ENCODE measurements at places on chromosomes 5 and 9. TPM values are rescaled to one million over a fixed set of nuclear protein-coding genes. Genes with fewer than 3 reads are reported as not detected.

Gene WNK2
- 28.5 TPM for polyA plus RNA-seq

DNA sequence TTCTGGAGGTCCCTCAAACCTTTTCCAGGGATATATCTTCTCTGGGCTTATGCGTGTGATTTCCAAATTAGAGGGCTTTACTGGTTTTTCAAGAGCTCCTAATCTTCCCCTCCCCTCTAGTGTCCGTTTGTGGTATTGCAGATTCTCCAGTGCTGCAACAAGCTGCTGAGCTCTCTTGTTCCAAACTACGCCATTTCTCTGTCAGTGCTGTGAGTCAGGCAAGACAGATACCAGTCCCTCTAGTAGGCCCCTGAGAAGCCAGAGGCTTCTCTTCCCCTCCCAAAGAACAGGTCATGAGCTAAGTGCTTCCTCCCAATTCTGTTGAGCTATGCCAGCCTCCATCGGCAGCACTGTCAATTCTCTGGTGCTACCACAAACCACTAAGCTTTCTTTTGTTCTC, 149.5 kb downstream of the FANCC start:
- DNase-seq: no peak

DNA sequence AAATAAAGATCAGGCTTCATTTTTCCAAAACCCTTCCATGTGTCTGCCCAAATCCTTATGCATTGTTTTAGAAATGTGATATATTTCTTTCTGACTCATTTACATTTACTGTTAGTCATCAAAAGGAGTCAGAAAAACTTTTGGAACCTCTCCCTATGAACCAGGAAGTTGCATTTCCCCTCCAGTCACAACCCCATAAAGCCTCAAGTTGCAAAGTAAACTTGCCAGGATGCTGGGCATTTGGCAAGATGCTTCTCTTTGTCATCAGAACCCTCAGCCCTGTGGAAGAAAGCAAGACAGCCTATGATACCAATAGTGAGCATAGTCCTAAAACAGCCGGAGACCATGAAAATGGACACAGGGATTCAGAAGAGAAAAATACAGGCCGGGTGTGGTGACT, 84.2 kb downstream of the MUSK start:
- DNase-seq: no peak

- DNase-seq: no peak
Measured at GRCh38 chr9:90458485-90458884, 184.1 kb downstream of the DIRAS2 start.

DNA sequence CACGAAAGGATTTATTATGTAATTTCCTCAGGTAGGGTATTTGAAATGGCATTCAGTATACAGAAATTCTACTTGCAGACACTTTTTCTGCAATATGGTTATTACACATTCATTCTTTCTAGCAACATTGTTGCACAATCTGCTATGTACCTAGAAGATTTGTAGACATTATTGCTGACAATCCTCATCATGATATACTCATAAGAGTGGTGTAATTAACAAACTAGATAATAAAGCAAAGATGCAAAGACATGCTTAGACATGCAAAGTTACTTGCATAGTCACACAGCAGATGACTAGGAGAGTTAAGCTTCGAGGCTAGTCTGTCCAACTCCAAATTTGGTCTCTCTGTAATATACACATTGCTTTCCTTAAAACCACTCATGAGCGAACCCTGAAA, 317.1 kb downstream of the ASTN2 start:
- no peak for DNase-seq

Gene TAS2R1
- 0.42 TPM for polyA plus RNA-seq

DNA sequence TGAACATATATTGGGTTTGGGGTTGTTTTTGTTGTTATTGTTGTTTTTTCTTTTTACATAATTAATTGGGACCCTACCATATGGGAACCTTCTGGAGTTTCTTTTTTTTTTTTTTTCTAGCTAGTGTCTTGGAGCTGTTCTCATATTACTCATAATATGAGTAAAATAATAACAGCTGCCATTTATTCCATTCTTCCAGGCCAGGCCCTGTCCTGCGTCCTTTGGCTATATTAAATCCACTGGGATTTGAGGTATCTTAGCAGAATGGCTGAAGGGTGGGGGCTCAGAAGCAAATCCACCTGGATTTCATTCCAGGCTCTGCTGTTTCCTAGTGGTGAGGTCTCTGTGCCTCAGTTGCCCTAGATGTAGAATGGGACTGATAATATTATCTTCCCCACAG, 47.2 kb upstream of the RPL26L1 start:
- no peak for DNase-seq

Data from left kidney (tissue), 8 donors.